GM12878 (cell line): ENCODE measurements at places on chromosomes 5 and 9. TPM values are rescaled to one million over a fixed set of nuclear protein-coding genes. Genes with fewer than 3 reads are reported as not detected.
A peak's percentile ranks its signal among the peaks of the same experiment; 100 is the strongest.

GRCh38 chr9:90847971-90848370 lies 46.4 kb downstream of the SYK start:
- no peaks in the 10 kb centered on the region for H3K27me3 ChIP-seq
- H3K4me3 ChIP-seq: no peak overlapping the region
- no peak overlapping the region for H3K27ac ChIP-seq
- peaks cover 17% of the 10 kb centered on the region for H3K36me3 ChIP-seq

DNA sequence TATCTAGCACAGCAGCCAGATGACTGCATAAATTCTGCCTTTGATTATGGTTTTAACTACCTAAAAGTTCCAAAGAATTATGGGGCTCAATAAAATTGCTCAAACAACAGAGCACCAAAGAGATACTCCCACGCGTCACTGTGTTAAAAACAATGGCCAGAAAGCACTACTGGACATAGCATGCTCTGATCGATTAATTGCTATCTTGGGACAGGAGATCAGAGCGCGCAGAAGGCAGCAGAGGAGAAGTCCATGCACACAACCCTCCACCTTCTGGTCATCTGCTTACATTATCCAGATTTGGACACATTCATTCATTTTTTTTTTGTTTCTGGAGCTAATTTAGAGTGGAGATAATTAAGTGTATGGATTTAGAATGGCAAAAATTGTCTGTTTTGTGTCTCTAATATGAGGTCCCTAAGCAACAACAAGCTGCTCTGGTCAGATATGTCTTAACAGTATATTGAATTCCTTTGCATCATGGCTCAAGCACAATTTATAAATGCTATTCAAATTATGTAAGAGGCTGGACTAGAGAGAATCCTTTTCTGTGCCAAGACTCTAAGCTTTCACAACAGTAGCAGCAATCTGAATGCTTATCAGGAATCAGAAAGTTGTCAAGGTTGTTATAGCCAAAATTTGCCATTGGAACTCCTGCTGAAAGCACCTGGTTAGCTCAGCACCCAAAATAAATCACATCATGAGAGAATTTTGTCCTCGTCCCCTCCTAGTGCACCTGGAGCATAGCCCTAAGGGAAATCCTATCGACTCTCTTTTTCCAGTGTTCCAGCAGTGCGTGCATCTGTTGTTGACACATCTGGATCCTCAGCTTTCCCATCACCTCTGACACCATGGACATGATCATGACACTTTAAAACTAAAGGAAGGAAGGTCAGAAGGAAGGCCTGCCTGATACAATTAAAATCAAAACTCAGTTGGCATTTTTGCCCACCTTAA lies 98.6 kb upstream of the HMHB1 start:
- no peak overlapping the region for H3K27ac ChIP-seq
- no peaks in the 10 kb centered on the region for H3K36me3 ChIP-seq
- H3K27me3 ChIP-seq: no peaks in the 10 kb centered on the region
- no peak overlapping the region for H3K4me3 ChIP-seq
- DNase-seq: no peak

- H3K36me3 ChIP-seq: no peaks in the 10 kb centered on the region
- no peak for DNase-seq
- peaks cover 3% of the 10 kb centered on the region; the same call in 1 of the 2 replicates for H3K27me3 ChIP-seq
- no peaks in the 10 kb centered on the region for H3K4me1 ChIP-seq
These were observed 71.3 kb upstream of the OLFM1 start for GRCh38 chr9:135016037-135016640.

GRCh38 chr9:89436963-89437625 lies 60.8 kb downstream of the SEMA4D start:
- H3K27ac ChIP-seq: peak overlapping the region; percentile 42; the same call in 1 of the 2 replicates
- no peaks in the 10 kb centered on the region for H3K27me3 ChIP-seq
- H3K4me1 ChIP-seq: peaks cover 86% of the 10 kb centered on the region
- H3K4me3 ChIP-seq: no peak overlapping the region
- peaks cover 32% of the 10 kb centered on the region for H3K36me3 ChIP-seq

ABCA1 gene
- total RNA-seq: 0.56 and 0.61 TPM in 2 replicates

- H3K36me3 ChIP-seq: no peaks in the 10 kb centered on the region
- no peak for DNase-seq
- no peaks in the 10 kb centered on the region for H3K4me1 ChIP-seq
These were observed 207.7 kb downstream of the FRMD3 start for GRCh38 chr9:83330207-83331196.

GARIN3 gene
- not detected in 2 replicates for total RNA-seq

GRCh38 chr5:14581891-14582796 lies 552 bp downstream of the OTULINL start:
- peak overlapping the region; percentile 66 for H3K4me3 ChIP-seq
- H3K27ac ChIP-seq: no peak overlapping the region
- H3K27me3 ChIP-seq: peaks cover 5% of the 10 kb centered on the region; the same call in 1 of the 2 replicates
- no peaks in the 10 kb centered on the region for H3K4me1 ChIP-seq
- no peaks in the 10 kb centered on the region for H3K36me3 ChIP-seq

SLC36A3 gene
- not detected in 2 replicates for total RNA-seq

- H3K27me3 ChIP-seq: no peaks in the 10 kb centered on the region
- no peak for DNase-seq
- H3K4me1 ChIP-seq: no peaks in the 10 kb centered on the region
- H3K27ac ChIP-seq: no peak overlapping the region
- H3K36me3 ChIP-seq: no peaks in the 10 kb centered on the region
These were observed 177.3 kb downstream of the FGF1 start for GRCh38 chr5:142508591-142508990.

UBE2D2 gene
- total RNA-seq: 166 and 174 TPM in 2 replicates

DNA sequence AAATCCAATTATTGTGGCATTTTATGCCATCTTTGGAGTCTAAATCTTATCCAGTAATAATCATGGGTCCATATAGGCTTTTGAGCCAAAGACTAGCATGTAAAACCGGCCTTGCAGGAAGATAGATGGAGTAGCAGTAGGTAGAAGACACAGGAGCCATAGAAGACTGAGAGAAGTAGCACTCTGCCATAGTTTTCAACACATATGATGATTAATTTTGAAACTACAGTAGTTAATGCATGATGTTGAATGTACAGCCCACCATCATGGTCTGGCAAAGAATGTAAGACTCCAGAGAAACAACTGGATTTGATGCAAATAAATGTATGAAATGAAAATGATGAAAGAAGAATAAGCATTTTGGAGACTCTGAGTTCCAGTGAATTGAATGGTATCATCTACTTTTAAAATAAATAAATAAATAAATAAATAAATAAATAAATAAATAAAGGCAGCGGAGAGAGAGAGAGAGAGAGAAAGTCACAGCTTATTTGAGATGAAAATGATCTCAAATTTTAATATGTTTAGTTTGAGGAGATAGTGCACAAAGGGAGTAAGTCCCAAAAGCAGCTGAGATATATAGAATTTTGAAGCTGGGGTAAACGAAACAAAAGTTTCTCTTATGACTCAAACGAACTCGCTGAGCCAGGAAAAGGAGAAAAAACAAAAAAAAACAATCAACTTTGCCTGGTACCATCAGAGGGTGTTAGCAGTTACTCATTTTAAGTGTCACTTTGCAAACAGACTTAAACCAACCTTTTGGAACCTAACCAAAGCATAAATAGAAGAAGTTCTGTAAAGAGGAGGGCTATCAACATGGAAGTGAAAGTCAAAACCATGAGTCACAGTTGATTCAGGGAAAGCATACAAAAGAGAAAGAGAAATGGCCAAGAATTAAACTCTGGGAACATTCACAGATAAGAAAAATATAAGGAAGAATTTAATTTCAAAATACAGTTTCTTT lies 388.7 kb downstream of the CETN3 start:
- H3K27ac ChIP-seq: peak overlapping the region; percentile 56
- DNase-seq: peak; percentile 87
- H3K4me1 ChIP-seq: peaks cover 10% of the 10 kb centered on the region
- no peaks in the 10 kb centered on the region for H3K27me3 ChIP-seq

GRCh38 chr9:131467214-131467935 lies 35.3 kb upstream of the POMT1 start:
- H3K27ac ChIP-seq: no peak overlapping the region
- H3K4me3 ChIP-seq: no peak overlapping the region
- no peaks in the 10 kb centered on the region for H3K27me3 ChIP-seq
- no peak for DNase-seq

GRCh38 chr5:76690704-76691466 lies 25.0 kb upstream of the F2R start:
- H3K27ac ChIP-seq: no peak overlapping the region
- H3K36me3 ChIP-seq: no peaks in the 10 kb centered on the region
- H3K27me3 ChIP-seq: no peaks in the 10 kb centered on the region
- H3K4me3 ChIP-seq: no peak overlapping the region
- DNase-seq: no peak

- no peak overlapping the region for H3K4me3 ChIP-seq
- no peak for DNase-seq
- H3K4me1 ChIP-seq: no peaks in the 10 kb centered on the region
- no peak overlapping the region for H3K27ac ChIP-seq
- no peaks in the 10 kb centered on the region for H3K27me3 ChIP-seq
These were observed 86.8 kb downstream of the ZNF622 start for GRCh38 chr5:16378762-16379161.

GRCh38 chr9:16063241-16063591 lies 510.4 kb downstream of the CCDC171 start:
- peaks cover 12% of the 10 kb centered on the region for H3K4me1 ChIP-seq
- no peak overlapping the region for H3K4me3 ChIP-seq
- no peak for DNase-seq
- H3K27me3 ChIP-seq: no peaks in the 10 kb centered on the region; the same call in 1 of the 2 replicates
- H3K27ac ChIP-seq: no peak overlapping the region

- DNase-seq: no peak
- H3K36me3 ChIP-seq: no peaks in the 10 kb centered on the region
- H3K4me1 ChIP-seq: no peaks in the 10 kb centered on the region
- no peak within 1 kb of the TSS for H3K4me3 ChIP-seq
- H3K27me3 ChIP-seq: peaks cover 23% of the 10 kb centered on the region
- no peak within 1 kb of the TSS for H3K27ac ChIP-seq
These were observed at the start of gene MVB12B for GRCh38 chr9:126326228-126327005. Gene MVB12B, plus strand, starts transcription at chr9:126326829. Its CDS starts 101 bp downstream, at chr9:126326930.

SPATA31C1 gene
- not detected in 2 replicates for total RNA-seq

GRCh38 chr5:76439201-76439600 lies 36.1 kb downstream of the IQGAP2 start:
- no peaks in the 10 kb centered on the region for H3K36me3 ChIP-seq
- no peak overlapping the region for H3K27ac ChIP-seq
- H3K4me1 ChIP-seq: no peaks in the 10 kb centered on the region
- DNase-seq: no peak
- H3K27me3 ChIP-seq: no peaks in the 10 kb centered on the region

DNA sequence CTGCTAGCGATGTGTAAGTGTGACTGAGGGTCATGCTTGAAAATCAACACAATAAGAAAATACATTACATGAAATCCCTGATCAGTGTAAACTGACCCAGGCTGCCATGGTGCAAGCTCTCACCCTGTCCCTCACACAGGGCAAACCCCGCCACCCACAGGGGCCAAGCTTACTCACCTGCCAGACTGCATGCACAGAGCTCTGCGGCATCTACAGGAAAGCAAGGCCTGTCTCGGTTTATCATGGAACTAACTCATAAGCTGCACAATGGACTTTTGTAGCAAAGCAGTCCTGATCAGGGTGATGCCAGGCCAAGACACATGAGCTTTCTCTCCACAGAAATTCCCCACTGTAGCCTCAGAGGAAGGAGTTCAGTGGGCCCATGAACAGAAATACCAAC lies 9.7 kb downstream of the IPPK start:
- no peak for DNase-seq
- H3K27ac ChIP-seq: no peak overlapping the region
- peaks cover 16% of the 10 kb centered on the region for H3K36me3 ChIP-seq
- no peak overlapping the region for H3K4me3 ChIP-seq
- H3K27me3 ChIP-seq: no peaks in the 10 kb centered on the region

SPATA31A3 gene
- not detected in 2 replicates for total RNA-seq

MACIR gene
- 11.0 and 11.1 TPM in 2 replicates for total RNA-seq

DNA sequence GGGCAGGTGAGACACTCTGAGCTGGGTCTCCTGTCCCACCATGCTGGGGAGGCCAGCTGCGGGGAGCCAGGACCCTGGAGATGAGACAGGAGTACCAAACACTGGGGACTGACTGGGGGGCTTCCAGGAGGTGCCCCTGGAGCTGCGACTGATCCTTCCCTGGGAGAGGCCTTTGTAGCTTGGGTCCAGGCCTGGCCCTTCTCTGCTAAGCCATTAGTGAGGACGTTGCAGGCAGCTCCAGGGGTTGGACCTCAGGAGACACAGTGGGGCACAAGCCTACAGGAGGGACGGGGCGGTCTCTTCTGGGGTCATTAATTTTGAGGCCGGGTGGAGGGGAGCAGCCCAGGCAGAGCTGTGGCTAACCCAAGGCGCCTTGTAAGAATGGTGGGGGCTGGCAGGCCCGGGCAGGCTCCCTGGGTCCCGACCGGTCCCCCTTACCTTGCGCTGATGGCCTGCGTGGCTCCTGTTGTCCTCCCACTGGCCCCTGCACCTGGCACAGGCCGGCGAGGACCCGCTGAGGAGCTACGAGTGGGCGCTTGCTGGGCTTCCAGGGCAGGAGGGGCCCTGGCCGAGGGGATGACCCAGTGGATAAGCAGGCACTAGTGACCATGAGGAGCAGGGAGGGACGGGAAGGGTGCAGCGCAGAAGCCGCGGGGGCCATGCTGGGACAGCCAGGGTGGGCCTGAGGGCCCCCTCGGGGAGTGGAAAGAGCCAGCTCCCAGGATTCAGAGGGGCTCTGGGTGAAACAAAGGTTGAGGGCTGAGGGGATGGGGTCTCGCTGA lies 5.1 kb downstream of the MRPS2 start:
- peaks cover 6% of the 10 kb centered on the region for H3K4me1 ChIP-seq
- H3K27me3 ChIP-seq: no peaks in the 10 kb centered on the region
- H3K36me3 ChIP-seq: peaks cover 10% of the 10 kb centered on the region; the same call in 1 of the 2 replicates
- no peak overlapping the region for H3K4me3 ChIP-seq
- no peak for DNase-seq

- H3K27me3 ChIP-seq: peaks cover 7% of the 10 kb centered on the region
- H3K36me3 ChIP-seq: no peaks in the 10 kb centered on the region
- DNase-seq: no peak
These were observed 716 bp downstream of the TMEM171 start for GRCh38 chr5:73121119-73121463.

DNA sequence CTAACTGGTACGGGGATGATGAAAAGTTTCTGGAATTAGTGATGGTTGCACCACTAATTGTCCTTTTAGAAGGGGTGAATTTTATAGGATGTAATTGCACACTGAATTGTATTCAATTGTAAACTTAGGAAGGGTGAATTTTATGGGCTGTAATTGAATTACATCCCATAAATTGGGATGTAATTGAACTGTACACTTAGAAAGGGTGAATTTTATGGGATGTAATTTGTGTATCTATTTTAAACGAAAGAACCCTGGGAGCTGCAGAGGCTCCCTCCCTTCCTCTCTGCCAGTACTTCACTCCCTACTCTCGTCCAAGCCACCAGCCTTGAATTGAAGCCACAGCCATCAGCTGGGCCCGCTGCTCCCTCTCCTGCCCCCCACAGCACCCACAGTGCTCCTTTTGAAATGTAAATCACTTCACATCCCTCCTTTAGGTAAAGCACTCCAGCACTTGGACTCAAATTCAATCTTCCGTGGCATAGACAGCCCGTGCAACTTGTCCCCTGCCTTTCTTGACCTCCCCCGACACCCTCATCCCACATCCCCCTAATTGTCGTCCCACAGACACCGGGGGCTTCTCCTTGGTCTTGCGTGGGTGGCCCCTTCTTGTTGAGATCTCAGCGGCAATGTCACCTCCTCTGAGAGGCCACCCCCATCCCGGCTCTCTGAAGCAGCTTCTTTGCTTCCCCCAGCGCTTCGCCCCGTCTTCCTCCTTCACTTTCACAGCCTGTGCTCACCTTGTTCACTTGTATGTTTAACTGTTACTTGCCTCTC lies 84.2 kb upstream of the HRH2 start:
- no peaks in the 10 kb centered on the region for H3K36me3 ChIP-seq
- H3K4me1 ChIP-seq: no peaks in the 10 kb centered on the region
- no peak overlapping the region for H3K4me3 ChIP-seq
- H3K27ac ChIP-seq: no peak overlapping the region
- no peak for DNase-seq
- no peaks in the 10 kb centered on the region for H3K27me3 ChIP-seq

- no peaks in the 10 kb centered on the region for H3K36me3 ChIP-seq
- DNase-seq: no peak
- no peak overlapping the region for H3K27ac ChIP-seq
- peaks cover 31% of the 10 kb centered on the region for H3K4me1 ChIP-seq
- no peaks in the 10 kb centered on the region for H3K27me3 ChIP-seq
These were observed 212.2 kb downstream of the FSTL4 start for GRCh38 chr5:133400120-133400519.
